ENCODE measurements at places on chromosomes 12 and 14. TPM values are rescaled to one million over a fixed set of nuclear protein-coding genes. Genes with fewer than 3 reads are reported as not detected.

The UNC79 gene
- total RNA-seq, result 0.24 TPM

- no peak for DNase-seq
Observed at GRCh38 chr14:32469388-32470160, 140.5 kb downstream of the AKAP6 start.

DNA sequence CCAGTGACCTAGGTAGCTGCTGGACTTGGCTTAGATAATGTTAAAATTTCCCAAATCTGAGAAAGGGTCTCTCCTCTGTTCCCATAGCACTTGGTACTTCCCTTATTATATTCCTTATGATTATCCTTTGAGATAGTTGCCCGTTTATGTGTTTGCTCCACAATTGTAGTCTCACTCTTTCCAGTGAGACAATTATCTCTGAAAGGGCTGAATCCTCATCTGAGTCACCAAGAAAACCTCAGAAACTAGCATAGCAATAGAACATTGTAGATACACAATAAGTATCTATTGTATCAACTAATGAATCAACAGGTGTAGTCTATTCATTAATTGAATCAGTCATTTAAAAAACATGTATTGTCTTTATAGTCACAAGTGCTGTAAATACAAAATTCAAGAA lies 119.1 kb upstream of the FAR2 start:
- no peak for DNase-seq

The KERA gene
- not detected for total RNA-seq

- no peak for DNase-seq
Observed at GRCh38 chr12:88876857-88877256, 296.6 kb upstream of the KITLG start.

DNA sequence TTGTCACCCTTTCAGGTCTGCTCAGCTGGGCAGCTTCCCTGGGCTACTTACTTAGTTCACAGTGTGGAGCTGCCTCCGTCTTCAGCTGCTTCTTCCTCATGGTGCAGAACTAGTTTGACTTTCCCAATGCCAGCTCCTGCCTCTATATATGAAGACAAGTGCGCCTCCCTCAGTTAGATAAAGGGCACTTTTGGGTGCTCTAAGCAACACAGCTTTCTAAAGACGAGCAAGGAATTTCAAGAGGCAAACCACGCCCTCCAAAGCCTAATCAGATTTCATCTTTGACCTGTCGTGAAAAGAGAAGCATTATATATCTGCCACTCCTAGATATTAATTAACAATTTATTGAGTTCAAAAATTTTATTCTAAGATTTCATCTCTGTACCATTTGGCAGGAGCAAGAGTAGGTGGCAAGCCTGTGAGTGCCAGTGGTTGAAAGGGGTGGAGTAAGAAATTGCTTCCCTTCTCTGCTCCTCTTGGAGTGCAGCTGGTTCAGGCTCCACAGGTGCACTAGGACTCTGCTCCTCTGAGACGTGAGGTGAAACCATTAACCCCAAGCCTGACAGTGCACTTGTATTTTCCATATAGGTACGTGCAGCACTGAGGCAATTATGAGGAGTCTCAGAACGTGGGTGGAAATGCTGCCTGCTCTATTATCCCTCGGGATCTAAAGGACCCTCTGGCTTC lies 2.1 kb upstream of the SLC11A2 start:
- no peak for DNase-seq

The EMC9 gene
- total RNA-seq, result 6.3 TPM

The NIN gene
- 51.2 TPM for total RNA-seq

- DNase-seq, result no peak
Observed at GRCh38 chr12:72246370-72246769, 25.8 kb upstream of the TRHDE start.

The GLIPR1 gene
- total RNA-seq, result 25.0 TPM

DNA sequence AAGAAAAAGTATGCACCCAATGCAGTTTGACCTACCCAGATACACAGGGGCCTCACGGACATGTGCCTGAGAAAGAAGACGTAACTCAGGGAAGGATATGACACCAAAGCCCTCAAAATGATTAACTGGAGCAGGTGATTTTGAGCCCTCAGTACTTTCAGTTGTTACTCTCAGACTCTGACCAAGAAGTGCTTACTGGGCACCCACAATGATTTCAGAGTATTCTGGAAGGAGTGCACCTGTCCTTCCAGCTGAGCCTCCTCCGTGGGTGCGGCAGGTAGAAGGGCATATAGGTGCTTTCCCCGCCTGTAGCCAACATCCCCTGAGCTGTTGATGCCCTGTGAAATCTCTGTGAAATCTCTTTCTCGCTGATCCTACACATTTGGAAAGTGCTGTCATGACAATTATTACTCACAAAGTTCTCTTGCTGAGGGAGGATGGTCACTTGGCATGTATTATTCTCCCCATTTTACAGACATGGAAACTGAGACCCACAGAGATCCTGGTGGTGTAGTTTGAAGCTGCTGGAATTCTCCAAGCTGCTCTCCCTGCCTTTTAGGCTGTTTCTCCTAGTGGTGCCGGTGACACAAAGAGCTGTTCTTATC lies 154.3 kb upstream of the CCND2 start:
- no peak for DNase-seq

DNA sequence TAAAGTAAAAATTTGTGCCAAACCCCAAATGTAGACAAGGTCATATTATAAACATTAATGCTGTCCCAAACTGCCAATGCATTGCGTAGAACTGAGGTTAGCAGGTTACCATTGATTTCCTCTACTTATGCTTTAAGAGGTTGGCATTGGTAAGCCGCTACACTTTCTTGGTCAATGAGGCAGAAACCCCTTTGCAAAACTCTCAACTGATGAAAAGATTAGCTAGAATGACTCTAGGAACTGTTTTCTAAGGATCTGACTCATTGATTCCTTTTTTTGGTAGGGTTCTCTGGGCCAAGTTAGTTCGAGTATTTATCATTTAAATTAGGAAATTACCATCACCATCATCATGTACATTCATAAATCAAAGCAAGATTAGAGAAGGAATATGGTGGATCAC lies 44.6 kb downstream of the HMGA2 start:
- no peak for DNase-seq

The SLC4A8 gene
- 0.37 TPM for total RNA-seq

DNA sequence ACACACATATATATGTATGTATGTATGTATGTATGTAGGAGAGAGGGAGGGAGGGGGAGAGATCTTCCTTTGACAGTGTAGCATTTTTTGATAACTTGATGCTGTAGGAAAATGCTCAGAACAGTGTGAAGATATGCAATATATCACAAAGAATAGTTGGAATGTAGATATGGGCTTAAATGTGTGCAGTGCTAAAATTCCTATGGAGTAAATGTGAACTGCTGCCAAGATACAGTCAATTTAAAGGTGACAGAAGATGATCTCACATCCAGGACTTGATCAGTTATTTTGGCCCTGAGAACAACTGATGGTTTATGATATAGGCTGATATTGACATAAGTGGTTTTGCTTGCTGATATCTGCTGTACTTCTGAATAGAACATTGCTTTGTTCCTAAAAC lies 84.2 kb downstream of the DAAM1 start:
- DNase-seq, result no peak

The PPP4R4 gene
- 0.25 TPM for total RNA-seq

The WASHC4 gene
- 43.9 TPM for total RNA-seq

DNA sequence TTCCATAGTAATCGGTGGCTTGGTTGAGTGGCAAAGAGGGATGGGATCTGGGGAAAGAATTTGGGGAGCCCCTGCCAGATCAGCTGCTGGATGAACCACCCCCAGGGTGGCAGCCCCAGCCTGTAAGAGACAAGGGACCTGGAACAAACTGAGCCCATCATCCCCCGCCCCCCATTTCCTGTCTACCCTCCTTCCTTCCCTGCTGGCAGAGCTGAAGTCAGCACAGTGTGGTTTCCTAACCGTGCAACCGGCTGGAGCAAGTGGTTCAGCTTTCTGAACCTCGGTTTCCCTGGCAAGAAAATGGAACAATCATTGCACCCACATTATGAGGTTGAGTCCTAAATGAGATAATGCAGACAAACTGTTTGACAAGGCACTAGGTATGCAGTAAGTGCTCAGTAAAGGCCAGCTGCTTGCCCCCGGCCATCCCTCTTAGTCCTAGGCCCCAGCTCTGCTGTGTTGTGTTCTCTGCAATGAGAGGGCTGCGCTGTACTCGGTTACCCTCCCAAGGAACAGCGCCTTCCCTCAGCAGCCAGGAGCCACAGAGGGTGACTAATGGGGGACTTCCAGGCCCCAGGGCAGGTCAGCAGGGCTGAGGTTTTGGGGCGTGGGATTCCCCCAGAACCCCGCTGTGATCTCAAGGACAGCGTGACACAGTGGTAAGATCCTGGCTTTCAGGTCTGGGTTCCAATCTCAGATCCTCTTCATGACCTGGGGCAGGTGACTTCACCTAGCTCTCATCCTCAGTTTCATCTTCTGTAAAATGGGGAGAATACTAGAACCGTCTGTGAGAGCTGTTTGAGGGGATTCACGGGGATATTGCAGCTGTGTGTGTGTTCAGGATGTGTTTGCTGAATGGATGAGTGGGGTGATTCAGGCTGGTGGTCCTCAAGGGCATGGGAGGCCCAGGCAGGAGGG lies 16.5 kb downstream of the SELPLG start:
- DNase-seq, result no peak

GRCh38 chr12:6078398-6079096 lies 45.9 kb downstream of the VWF start:
- DNase-seq, result no peak

DNA sequence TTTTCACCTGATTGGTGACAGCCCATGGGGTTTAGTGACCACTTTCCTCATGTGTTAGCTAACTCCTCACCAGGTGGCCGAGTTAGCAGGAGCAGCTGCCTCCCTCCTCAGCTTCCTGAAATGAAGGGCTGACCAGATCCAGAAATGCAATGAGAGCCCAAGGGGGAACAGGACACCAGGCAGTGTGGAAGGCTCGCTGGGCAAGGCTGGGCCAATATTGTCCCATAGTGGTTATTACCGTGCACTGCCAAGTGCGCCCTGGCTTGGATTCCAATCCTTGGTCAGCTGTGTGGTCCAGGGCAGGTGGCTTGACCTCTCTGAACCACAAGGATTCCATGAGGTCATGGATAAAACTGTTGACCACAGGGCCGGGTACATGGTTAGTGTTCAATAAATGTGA lies 3.6 kb upstream of the HSPB8 start:
- DNase-seq, result no peak

DNA sequence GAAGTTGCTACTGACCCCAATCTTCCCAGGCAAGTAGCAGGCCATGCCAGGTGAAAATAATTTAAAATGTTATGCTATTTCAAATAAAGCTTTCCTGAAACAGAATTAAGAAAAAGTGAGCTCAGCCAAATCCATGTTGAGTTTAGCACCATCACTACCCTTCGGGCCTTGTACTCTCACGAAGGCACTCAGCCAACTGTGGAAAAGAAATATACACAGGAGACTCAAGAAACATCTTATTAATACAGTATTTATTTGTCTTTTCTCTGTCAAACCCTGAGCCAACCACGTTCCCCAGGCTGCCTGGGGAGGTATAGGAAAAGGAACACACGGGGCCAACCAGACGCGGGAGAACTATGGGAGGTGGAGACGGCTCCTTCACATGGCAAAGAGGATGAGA lies 10.9 kb downstream of the ATP5MC2 start:
- DNase-seq, result no peak

The NAV3 gene
- 13.9 TPM for total RNA-seq

DNA sequence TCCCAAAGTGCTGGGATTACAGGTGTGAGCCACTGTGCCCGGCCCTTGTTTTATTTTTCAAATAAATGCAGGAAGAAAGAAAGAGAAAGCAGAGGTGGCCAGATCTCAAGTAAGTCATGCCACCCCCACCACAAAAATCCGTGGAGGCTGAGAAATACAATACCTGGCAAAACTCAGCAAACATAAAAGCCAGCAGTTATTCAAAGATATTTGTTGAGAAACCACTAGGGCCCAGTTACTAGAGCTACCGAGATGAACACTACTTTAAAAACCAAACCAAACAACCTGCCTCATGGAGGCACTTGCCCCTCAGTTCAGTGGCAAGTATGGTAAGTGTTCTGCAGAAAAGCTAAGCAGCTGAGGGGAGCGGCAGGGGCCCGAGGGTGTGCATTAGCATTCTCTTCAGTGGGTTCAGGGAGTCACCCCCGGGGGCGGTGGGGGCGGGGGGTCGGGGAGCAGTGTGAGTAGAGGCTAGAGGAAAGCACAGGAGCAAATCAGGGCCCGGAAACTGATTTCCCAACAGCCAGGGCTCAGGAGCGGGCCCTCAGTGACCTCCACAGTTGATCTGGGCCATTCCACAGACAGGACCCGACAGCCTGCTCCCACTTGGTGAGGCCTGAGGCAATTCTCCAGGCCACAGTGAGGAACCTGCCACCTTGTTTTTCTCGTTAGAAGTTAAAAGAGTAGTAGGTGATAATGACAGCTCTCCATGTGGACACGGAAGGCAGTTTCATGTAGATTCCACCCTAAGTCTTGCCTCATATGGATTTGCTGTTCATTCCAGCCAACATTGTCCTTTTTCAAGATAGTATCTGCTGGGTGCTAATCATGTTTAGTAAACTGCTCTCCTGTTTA lies 8.6 kb downstream of the EVL start:
- no peak for DNase-seq

DNA sequence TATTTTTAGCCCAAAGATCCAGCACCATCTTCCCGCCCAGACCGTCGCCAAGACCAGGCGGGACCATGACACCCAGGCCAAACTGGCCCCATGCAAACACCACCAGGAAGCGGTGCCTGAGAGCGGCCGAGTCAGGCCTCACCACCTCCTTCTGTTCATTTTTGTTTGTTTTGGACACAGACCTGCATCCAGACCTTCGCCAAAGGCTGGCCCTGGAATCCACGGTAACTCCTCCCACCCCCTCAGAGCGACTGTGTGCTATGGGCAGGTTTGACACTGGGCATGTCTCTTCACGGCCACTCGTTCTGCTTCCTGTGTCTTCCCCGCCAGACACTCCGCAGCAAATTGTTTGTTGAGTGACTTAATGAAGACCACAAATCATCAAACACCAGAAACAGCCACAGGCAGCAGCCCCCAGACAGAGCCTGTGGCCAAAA lies 47.1 kb downstream of the NCOR2 start:
- no peak for DNase-seq

DNA sequence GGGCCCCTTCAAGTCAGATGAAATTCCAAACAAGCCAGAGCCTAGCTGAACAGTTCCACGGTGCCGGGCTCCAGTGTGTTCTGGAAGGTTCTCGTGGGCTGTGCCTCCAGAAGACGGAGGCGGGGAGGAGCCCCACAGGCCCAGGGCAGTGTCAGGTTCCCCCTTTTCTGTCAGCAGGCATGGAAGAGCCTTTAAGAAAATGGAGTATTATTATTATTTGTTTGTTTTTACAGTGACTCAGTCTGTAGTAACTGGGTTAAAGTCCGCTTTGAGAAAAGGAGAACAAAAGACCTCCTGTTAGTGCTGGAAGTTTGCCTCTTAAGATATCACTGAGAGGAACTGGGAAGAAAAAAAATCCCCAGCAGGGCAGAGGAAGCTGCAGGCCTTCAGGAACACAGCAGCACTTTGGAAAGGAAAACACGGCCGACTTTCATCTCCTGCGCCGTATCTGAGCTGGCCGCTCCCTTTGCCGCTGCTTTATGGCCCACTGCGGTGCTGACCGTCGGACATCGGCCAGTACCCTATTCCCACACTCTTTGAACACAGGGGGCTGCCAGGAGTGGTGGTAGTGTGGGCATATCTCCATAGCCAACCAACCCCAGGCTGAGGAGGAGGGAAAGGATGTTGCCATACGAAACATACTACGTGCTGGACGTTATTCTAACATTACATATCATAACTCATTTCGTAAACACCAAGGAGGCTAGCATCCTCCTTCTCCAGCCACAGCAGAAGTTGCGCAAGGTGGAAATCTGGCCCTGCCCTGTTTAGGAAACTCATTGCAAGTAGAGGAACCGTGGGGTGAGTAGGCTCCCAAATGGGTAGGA lies 194.0 kb downstream of the ZFP36L1 start:
- DNase-seq, result no peak

All from omental fat pad (tissue), 4 donors.